ENCODE measurements at places on chromosomes 6 and 20.
A peak's percentile ranks its signal among the peaks of the same experiment; 100 is the strongest.

DNA sequence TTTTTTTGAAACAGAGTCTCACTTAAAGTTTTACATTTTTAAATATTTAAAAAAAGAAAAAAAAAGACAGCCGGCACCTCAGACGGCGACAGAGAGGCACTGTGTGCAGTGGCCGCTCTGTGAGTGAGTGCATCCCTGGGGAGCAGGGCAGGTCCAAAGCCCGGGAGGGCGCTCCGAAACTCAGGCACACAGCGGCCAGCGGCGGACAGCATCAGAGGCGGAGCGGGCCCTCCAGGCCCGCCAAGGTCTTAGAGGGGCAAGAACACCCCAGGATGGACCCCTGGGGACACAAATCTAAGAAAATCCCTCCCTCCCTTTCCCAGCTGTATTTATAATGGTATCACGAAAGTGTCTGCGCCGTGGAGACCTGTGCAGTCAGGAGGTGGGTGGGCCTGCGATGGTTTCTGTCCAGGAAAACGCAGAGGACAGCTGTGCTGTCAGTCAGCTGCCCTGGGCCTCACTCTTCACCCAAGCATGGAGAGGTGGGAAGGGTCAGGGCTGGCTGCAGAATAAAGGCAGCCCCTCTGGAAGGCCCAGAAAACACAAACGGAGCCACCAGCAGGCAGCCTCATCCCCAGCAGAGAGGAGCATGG, 43.8 kb downstream of the TAF4 start:
- no peak for DNase-seq

DNA sequence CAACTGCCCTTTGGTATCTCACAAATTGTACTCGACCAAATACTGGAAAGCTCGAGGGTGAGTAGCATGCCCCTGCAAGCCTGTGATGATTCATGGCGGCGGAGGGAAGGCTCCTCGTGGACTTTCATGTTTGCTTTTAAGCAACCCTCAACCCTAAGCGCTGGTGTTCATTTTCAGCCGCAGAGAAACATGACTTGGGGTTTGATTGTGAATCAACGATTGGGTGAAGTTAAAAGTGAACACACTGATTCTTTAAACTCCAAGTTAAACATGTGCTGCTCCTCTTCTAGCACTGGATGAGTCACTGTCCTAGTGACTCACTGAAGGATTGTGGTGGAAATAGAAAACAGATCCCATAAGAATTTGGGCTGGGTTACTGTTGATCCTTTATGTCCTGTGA, 8.3 kb downstream of the CD109 start:
- DNase-seq = no peak

- DNase-seq = no peak
Measured at GRCh38 chr20:45404438-45404837, 3.7 kb upstream of the DBNDD2 start.

- no peak for DNase-seq
Measured at GRCh38 chr6:117463762-117464665, 18.5 kb upstream of the DCBLD1 start.

GRCh38 chr20:15455279-15455678, 1117.9 kb upstream of the FLRT3 start:
- DNase-seq = no peak

- no peak for DNase-seq
Measured at GRCh38 chr6:98832284-98833056, 1.9 kb upstream of the POU3F2 start.

GRCh38 chr6:150492941-150493340, 106.7 kb upstream of the PLEKHG1 start:
- no peak for DNase-seq

GRCh38 chr6:12538881-12539357, 177.6 kb upstream of the PHACTR1 start:
- no peak for DNase-seq

- DNase-seq = no peak
Measured at GRCh38 chr6:130769861-130770260, 57.3 kb upstream of the SMLR1 start.

DNA sequence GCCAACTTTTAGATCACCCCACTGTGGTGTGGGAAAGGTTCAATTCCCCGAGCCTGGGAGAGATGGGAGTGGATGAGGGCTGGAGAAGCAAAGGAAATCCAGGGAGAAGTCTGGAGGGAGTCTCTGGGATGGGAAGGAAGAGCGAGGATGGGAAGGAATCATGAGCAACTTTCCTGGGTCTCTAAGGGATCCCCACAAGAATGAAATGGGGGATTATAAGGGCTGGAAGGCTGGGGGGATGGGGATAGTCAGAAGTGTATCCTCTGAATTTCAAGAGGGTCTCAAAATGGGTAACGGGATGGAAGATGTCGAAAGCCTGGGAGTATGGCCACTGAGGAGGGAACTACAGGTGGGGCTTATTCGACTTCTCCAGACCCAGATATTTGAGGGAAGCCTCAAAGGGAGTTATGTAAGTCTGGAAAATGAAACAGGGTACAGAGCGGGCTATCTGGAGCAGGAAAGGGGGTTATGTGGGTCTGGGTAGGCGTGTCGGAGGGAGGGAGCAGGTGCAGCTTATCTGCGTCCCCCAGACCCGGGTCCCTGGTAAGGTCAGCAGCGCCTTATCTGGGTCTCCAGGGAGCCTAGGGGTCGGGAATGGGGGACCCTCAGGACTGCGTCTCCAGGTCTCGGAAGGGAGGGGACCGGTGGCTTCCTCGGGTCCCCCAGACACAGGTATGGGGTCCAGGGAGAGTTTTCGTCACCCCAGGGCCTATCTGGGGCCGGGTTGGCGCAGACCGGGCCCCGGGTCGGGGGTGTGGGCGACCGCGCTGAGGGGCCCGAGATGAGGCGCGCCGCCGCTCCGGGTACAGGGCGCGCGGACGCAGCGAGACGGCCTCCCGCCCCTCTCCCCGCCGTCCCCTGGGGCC, 550 bp downstream of the PLAGL2 start:
- DNase-seq = no peak

DNA sequence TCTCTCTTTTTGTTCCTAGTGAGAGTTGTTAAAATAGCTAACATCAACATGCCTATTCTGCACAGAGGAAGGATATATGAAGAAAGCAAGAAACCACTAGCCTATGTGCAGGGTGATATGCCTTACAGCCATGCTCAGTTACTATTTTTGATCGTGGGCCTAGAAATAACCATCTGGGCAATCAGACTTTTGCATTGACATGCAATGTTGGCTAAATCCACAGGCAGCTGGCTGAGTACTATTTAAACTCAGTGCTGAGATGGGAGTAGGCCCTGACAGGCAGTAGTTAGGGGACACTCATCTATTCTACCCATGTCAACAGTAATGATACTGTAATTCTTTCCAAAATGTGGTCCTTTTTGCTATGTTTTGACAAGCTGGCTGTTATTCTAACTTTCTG, 89.6 kb downstream of the HDGFL1 start:
- DNase-seq = no peak

- DNase-seq = no peak
Measured at GRCh38 chr6:152879681-152880080, 103.2 kb downstream of the FBXO5 start.

DNA sequence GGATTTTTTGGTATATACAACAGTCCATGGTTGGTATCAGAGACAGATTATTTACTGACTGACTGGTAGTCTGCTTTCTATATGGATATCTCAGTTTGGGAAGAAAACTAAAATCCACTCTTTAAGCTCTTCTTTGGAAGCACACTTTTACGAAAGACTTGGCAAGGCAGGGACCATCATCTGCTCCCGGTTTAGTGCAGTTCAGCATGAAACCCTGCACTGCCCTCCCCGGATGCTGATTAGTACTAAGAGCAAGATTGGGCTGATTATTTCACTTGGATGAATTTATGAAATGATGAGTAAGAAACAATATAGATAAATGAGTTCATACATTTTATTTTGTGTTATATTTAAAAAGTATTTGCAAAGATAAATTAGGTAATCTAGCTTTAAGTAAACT, 56.3 kb downstream of the RGS17 start:
- DNase-seq = no peak

DNA sequence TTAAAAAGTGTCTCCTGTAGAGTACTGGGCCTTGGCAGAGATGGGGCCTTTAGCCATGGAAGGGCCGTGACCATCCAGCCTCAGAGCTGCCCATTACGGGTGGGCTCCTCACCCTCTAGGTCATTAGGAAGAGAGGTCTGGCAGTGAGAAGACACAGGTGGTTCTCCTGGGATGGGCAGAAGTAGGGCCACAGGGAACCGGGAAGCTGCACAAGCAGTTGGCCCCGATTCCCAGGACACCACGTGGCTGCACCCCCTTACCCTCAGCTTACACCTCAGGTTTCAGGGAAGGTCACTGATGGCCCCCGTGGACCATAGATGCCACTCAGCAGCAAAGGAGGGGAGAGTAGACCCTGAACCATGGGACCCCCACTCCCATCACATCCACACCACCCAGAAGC, 1.6 kb downstream of the RAET1G start:
- DNase-seq = no peak

GRCh38 chr6:162157167-162157870, 570.2 kb downstream of the PRKN start:
- DNase-seq = no peak

DNA sequence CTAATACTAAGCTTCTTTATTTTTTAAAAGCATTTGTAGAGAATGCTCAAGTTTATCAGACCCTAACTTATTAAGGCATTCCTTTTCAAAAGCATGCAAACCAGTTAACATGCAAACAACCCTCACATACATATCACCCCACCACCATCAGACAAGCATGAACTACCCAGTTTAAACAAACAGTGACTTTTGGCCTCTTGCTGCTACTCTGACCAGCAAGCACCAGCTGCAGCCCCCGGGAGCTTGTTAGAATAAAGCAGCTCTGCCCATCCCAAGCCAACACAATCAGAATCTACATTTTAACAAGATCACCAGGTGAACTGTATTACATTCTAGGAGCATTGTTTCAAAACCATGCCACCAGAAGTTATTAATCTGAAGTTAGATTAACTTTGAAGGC, 5.9 kb upstream of the NUP153 start:
- DNase-seq = no peak

DNA sequence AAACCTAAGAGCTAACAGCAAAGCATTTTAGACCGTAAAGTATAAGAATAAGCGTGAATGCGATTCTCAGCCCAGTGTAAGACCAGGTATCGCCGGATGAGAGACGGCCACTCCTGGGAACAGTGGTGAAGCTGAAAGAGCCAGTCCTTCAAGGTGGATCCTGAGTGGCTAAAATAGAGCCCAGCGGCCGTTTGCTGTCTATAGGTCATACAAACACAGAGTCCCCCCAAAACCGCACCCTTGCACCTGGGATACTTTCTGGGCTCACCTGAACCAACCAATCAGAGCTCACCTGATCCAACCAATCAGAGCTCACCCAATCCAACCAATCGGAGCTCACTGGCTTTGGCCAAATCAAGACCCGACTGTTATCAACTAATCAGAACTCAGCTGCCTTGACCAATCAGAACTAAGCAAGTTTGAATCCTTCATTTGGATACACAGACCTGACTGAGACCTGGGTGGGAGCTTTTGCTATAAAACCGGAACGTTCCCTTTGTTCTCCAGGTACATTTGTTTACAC, 248.2 kb downstream of the DLL1 start:
- no peak for DNase-seq

DNA sequence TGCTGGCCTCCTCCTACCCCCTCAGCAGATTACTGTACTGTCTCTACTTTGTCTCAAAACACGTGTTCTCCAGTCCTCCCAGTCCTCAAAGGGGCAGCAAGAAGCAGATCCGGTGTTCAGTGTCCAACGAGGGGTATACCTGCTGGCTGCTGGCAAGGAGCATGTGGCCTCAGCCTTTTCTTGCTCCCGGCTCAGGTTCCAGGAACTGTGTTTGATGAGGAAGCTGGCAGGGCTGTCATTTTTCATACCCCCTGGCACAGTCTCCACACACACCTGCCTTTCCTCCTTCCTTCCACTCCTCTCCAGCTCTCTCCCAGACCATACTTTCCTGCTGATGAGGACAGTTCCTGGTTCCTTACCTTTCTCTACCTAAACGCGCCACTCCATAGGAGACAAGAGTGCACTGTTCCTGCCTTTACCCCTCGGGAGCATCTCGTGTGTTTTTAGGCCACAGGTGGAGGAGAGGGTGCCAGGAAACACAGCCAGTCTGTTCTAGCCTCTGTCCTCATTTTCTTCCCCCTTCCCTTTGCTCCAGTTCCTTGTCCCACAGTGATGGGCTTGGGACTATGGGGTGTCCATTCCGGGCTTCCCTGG, 77.2 kb downstream of the SSR1 start:
- no peak for DNase-seq

- peak; percentile 95 for DNase-seq
Measured at GRCh38 chr6:77650098-77650663, 2.7 kb upstream of the MEI4 start.

GRCh38 chr6:71268735-71269437, 19.7 kb upstream of the OGFRL1 start:
- no peak for DNase-seq

DNA sequence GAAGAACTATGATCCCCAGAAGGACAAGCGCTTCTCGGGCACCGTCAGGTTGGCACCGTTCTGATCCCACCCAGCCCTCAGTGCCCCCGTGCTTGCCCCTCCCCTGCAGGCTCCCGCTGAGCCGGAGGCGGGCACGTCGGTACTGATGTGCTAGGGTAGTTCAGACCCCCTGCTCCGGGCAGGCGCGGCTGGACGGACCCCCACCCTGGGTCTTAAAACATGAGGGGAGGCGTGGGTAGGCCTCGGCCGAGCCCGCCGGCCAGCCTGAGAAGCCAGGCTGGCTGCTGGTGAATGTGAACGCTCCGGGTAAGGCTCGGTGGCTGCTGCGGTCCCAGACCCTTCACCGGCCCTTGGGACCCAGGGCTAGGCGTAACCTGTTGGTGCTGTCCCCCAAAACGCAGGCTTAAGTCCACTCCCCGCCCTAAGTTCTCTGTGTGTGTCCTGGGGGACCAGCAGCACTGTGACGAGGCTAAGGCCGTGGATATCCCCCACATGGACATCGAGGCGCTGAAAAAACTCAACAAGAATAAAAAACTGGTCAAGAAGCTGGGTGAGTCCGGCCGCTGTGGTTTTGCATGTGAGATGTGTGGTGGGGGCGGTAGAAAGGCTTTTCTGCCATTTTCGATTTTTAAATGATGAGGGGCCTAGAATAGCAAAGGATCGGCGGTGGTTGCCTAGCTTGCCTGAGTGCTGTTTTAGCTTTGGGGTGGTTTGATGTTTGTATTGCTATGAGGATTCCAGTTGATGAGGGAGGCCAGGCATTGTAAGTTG, 964 bp downstream of the RPL10A start:
- DNase-seq = no peak

DNA sequence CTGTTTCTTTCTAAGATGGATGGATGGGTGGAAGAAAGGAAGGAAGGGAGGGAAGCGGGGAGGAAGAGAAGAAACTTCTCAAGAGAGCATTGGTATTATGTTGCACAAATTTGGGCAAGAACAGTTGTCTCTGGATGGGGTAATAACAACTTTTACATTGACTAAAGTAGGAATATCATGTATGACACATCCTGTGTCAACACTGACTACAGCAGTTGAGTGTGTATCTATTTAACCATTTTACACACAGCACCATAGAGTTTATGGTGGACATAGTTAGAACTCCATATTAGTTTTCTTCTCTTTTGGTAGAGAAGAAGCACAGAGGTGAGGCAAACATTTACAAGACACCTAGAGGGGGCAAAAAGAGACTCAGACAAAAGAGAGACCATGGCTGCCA, 44.2 kb upstream of the RNF146 start:
- DNase-seq = no peak
